ENCODE measurements at places on chromosomes 12 and 14.
A peak's percentile ranks its signal among the peaks of the same experiment; 100 is the strongest.

GRCh38 chr12:5073853-5074252 is 30.2 kb downstream of the KCNA5 start:
- DNase-seq: no peak

DNA sequence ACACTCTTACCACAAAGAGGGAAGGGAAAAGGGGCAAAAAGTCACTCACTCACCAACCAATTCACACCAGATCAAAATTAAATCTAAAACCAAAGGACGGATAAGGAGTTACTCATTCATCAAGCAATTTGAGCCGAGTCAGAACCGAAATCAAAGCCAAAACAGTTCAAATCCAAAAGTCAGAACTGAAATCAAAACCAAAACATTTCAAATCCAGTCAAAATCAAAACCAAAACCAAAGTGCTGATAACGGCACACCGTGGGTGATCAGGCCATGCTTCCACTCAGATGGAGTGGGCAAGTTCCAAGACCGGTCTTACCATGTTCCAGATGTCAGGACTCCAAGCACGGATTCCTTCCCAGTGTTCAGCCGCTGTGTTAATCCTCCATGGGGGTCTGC is 139.5 kb downstream of the SLC38A6 start:
- no peak for DNase-seq

DNA sequence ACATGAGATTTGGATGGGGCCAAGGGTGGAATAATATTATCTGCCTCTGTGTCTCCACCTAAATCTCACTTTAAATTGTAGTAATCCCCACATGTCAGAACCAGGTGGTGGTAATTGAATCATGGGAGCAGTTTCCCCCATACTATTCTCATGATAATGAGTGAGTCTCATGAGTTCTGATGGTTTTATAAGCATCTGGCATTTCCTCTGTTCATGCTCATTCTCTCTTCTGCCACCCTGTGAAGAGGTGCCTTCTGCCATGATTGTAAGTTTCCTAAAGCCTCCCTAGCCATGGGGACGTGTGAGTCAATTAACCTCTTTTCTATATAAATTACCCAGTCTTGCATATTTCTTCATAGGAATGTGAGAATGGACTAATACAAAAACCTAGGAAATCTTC is 29.9 kb downstream of the TSPAN19 start:
- no peak for DNase-seq

DNA sequence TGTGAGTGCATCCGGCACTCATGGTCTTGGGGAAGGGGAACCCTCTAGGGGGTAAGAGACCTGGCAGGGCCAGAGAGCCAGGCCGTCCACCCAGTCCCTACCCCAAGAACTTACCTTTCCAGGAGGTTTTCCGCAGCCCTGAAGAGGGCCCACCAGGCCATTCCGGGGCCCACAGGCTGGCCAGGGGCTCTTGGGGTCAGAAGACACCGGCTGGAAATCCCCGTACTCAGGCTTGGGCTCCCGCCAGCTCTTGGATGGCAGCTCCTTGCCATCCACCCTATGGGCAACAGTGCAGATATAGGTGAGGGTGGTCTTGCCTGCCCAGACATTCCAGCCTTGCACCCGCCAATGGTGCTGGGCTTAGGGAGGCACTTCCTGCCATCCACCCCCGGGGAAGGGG is 34.6 kb downstream of the NCKAP5L start:
- DNase-seq: no peak

GRCh38 chr12:54156578-54156977 is 32.2 kb downstream of the SMUG1 start:
- no peak for DNase-seq

GRCh38 chr12:122185494-122186082 is 2.7 kb downstream of the LRRC43 start:
- no peak for DNase-seq

- peak; percentile 87 for DNase-seq
Measured at GRCh38 chr14:105481886-105482457, 4.7 kb upstream of the CRIP1 start.

DNA sequence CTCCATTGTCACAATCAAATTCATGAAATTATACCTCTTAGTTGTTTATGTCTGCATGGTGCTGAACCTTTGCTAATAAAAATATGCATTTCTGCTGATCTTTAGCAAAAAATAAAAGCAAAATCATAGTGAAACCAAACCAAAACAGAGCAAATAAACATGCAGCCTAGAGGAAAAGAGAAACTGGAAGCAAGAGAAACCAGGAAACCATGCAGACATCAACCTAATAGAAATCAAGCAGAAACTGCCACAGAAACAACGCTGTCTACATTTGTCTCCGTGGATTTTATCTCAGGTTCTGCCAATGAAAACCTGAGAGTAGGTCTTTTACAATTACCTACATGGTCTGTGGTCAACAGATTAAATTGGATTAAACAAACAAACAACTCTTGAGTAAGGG is 173.7 kb downstream of the SYT10 start:
- DNase-seq: no peak

GRCh38 chr12:67237231-67237630 is 31.9 kb upstream of the CAND1 start:
- no peak for DNase-seq

GRCh38 chr14:100135784-100136183 is 23.7 kb downstream of the DEGS2 start:
- no peak for DNase-seq

DNA sequence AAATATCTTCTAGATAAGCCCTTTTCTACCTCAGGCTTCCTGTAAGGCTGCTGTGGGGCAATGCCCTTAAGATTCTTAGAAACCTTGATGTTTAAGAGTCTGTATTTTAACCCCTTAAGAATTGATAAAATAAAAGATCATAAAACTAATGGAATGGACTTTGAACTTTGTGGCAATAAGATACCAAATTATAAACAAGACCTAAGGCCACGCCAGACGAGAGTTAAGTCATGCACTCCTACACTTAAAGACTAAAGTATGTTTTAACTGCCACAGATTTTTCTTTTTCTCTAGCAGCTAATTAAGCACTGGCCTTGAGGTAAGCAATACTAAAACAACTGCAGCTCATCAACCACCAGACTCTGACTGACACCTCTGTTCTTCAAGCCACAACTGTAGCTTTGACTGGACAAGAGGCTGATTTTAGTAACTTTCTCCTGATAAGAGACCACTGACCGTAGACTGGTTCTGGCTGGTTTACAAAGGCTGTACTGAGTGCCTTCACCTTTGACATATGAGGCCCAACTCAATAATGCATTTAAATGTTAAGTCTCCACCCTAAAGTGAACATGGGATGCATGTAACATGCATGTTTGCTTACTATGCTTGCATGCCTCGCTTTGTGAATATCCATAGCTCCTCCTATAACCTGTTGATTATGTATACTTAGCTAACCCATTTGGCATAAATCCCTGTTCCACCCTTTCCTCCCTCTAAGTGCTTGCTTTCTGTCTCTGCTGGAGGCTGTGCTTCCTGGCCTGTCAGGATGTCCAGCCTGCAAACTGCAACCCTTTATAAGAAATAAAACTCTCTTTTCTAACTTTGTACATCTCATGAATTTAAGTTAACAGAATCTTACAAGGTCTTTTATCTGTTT is 71.9 kb downstream of the KLHL28 start:
- no peak for DNase-seq

DNA sequence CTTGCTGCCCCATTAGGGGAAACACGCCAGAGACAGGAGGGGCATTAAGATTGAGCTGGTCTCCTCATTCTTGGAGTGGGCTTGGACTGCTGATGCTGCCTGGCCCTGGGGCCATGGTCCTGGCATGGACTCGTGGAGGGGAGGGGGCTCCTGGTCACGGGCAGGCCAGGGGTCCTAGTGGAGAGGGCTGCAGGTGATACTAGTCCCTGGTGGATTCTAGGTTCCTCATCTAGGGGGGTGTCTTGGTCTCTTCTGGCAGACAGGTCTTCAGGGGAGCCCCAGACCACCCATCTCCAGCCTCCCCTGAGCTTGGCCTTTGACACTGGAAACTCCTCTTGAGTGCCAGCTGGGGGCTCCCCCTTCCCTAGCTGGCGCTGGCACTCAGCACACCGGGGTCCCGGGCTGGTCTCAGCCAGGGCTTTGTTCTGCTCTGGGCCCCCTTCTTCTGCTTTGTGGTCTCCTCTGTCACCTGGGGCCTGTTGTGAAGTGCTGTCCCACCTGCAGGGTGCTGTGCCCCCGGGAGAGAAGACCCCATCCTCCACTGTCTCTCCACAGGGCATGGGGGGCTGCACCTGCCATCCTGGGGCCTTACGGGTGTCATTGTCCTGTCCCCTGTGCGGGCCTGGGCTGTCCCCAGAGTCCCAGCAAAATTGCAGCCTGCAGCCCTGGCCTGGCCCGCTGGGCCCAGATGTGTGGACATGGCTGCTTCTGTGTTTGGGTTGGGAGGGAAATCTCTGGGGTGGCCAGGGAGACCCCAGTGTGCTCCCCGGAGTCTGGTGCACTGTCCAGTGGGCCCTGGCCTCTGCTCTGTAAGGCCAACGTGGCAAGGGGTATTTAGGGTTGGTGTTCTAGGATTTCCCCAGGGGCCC is 2.3 kb downstream of the KIF26A start:
- DNase-seq: no peak

DNA sequence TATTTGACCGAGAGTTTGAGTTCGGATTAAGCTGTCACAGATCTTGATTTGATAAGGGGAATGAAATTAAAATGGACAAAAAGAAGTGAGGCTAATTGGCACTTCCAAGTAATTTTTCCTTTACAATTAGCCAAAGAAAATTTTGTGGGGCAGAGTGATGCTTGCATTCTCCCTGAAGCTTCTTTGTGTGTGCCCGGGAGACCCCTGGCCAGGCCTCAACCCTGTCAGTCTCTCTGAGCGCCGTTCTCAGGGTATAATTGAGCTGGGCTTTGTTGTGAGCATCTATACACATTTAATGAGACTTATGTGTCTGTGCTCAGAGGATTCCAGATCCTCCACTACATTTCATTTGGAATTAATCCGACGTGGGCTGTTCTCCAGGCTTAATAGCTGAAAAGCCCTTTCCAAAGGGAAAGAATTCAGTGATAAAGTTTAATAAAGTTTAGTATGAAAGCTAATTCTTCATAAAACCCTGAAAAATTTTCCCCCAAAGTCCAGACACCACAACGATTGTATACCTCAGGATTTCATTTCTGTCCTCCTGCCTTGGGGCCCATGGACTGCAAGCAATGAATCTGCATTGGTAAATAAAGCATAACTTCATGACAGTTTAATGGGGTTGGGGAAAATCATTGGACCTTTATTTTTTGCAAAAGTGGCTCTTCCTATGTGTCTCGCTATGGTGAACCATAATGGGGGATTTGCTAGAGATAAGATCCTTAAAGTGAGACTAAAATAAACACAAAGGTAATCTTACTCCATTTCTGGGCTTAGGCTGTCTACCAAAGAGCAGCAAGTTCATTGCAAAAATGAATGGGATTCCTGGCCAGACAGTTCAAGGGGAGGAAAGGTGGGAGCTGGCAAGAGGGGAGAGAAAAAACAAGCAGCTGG is 292.6 kb downstream of the C12orf75 start:
- no peak for DNase-seq

- no peak for DNase-seq
Measured at GRCh38 chr12:122013136-122013535, 8.5 kb upstream of the BCL7A start.

GRCh38 chr12:5345534-5345933 is 86.4 kb upstream of the NTF3 start:
- no peak for DNase-seq

GRCh38 chr14:45621731-45622130 is 368.7 kb upstream of the MIS18BP1 start:
- no peak for DNase-seq

DNA sequence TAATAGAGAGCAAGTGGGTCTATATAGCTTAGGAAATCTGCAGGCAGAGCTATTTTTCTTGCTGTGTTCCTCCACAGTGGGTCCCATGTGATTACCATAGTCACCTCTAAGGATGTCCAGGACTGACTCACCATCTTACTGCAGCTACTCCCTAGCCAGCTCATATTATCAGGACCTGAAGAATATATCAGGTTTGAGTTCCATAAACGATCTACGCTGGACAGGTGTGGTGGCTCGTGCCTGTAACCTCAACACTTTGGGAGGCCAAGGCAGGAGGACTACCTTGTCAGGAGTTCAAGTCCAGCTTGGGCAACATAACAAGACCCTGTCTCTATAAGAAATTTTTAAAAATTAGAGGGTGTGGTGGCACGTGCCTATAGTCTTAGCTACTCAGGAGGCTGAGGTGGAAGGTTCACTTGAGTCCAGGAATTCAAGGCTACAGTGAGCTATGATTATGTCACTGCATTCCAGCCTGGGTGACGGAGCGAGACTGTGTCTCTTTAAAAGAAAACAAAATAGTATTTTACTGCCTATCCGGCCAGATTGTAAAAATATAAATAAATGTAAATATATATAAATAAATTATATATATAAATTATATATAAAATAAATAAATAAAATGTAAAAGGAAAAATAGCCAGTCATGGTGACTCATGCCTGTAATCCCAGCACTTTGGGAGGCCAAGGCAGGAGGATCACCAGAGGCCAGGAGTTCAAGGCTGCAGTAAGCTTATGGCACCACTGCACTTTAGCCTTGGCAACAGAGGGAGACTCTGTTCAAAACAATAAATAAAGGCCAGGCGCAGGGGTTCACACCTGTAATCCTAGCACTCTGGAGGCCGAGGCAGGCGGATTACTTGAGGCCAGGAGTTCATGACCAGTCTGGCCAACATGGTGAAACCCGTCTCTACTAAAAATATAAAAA is 6.9 kb upstream of the SPRYD4 start:
- no peak for DNase-seq

DNA sequence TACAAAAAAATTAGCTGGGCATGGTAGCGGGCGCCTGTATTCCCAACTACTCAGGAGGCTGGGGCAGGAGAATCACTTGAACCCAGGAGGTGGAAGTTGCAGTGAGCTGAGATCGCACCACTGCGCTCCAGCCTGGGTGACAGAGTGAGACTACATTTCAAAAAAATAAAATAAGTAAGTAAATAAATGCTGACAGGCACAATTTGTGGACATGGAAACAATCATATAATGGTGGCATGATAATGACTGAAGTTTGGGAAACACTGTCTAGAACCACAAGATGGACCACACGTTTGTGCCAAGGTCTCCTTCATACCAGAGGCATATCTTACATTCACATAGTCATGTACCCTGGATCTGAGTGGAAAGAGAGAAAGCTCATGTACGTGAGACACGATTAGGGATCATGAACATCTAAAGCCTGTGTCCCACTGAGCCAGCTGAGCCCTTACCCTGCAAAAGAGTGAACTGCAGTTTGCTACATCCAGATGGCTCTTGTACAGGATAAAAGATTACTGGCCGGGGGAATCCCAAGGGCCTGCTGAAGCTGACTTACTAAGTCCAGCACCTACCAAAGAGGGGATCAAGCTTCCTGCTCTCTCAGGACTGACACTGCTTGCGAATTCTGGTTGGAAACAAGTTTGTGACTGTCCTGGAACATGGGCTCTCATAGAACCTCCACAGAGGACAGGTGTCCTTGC is 62.9 kb downstream of the TRAFD1 start:
- no peak for DNase-seq

Data from stimulated activated CD8-positive, alpha-beta memory T cell treated with anti-CD3 and anti-CD28 coated beads, Interleukin-2, amount 100 ng/mL, for 1 hour (primary cell).